Memory B cell (primary cell): ENCODE measurements at places on chromosomes 2 and 18.

DNA sequence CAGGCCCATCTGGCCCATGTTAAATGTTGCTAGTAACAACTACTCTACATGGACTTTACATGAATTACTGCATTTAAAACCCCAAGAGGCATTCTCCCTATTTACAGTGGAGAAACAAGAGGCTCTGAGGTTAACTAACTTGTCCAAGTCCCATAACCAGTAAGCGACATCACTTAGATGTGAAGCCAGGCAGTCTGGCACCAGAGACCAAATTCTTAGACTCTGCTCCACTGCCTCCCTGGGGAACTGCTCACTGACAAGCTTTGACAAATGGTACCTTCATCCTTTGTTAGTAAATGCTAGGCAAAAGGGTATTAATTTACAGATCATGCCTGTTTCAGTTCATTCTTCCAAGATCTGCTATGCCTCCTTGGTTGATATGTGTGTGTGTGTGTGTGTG, 124.8 kb downstream of the AFF3 start:
- DNase-seq = no peak
- H3K27ac ChIP-seq = no peak overlapping the region
- peaks cover 15% of the 10 kb centered on the region for H3K36me3 ChIP-seq
- no peak overlapping the region for H3K4me3 ChIP-seq
- H3K27me3 ChIP-seq = no peaks in the 10 kb centered on the region

GRCh38 chr2:177422271-177422670, 29.7 kb downstream of the AGPS start:
- H3K27me3 ChIP-seq = no peaks in the 10 kb centered on the region
- DNase-seq = no peak
- peak overlapping the region; percentile 22 for H3K27ac ChIP-seq
- peaks cover 12% of the 10 kb centered on the region for H3K4me1 ChIP-seq
- H3K4me3 ChIP-seq = no peak overlapping the region

- no peak overlapping the region for H3K27ac ChIP-seq
- H3K4me1 ChIP-seq = peaks cover 12% of the 10 kb centered on the region
- H3K36me3 ChIP-seq = no peaks in the 10 kb centered on the region
- H3K27me3 ChIP-seq = peaks cover 3% of the 10 kb centered on the region
Measured at GRCh38 chr2:102012061-102012614, 20.4 kb downstream of the IL1R2 start.

DNA sequence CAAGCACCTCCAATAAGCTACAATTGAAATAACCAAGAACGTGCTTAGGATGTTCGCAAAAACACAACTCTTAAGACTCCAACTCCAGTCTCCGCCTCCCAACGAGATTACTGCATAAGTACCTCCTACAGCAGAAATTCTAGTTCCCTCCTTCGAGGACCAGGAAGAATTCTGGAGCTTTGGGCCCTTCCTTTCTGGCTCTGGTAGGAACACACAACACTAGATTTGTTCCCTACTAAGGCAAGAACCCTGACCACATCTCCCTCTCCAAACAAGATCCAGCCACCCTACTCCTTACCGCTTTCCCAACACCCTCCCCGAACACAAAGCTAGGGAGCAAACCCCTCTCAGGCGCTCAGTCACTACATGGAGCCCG, 721 bp downstream of the ADAM17 start:
- H3K36me3 ChIP-seq = peaks cover 6% of the 10 kb centered on the region
- H3K27me3 ChIP-seq = no peaks in the 10 kb centered on the region
- H3K4me3 ChIP-seq = peak overlapping the region; percentile 98
- H3K4me1 ChIP-seq = peaks cover 41% of the 10 kb centered on the region
- H3K27ac ChIP-seq = peak overlapping the region; percentile 98
- DNase-seq = no peak

DNA sequence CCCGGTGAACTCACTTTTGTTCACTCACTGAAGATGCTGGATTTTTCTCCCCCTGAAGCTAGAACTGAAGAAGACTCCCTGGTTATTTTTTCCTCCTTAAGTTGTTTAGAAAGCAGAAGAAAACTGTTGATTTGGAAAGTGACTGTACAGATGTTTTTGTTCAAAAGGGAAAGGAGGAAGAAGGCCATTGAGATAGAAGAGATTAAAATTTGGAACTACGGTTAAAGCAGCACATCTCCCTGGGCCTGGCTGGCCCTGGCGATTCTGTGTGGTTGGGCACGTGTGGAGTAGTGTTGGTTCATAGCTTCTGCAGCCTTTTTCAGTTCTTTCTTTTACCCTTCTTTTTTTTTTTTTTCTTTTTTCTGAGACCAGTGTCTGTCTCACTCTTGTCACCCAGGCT, 109.2 kb downstream of the MAP4K4 start:
- peaks cover 55% of the 10 kb centered on the region for H3K4me1 ChIP-seq
- DNase-seq = no peak
- H3K27ac ChIP-seq = peak overlapping the region; percentile 80
- peak overlapping the region; percentile 39 for H3K4me3 ChIP-seq

DNA sequence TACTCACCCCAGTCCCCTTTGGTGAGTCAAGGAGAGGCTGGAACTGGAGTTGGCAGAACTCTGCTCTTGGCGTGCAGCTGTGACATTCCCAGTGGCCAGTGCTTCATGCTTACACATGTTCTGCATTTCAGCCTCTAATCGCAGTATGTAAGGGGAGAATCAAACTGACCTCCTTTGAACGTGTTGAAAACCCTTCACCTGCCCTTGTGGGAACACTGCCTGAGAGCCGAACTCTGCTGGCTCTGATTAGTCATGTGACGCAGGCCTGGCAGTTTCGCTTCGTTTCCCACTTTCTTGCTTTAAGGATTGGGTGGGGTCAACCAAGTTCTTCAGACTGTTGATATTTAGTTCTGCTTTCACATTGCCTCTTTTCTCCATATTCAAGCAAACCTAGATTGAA, 173.8 kb upstream of the BCL2L11 start:
- H3K4me3 ChIP-seq = no peak overlapping the region
- H3K4me1 ChIP-seq = peaks cover 12% of the 10 kb centered on the region
- no peaks in the 10 kb centered on the region for H3K27me3 ChIP-seq
- H3K36me3 ChIP-seq = no peaks in the 10 kb centered on the region
- H3K27ac ChIP-seq = no peak overlapping the region

- DNase-seq = no peak
- H3K4me3 ChIP-seq = peak overlapping the region; percentile 74
- H3K27me3 ChIP-seq = peaks cover 8% of the 10 kb centered on the region
- H3K36me3 ChIP-seq = peaks cover 1% of the 10 kb centered on the region
- H3K27ac ChIP-seq = no peak overlapping the region
- peaks cover 2% of the 10 kb centered on the region for H3K4me1 ChIP-seq
Measured at GRCh38 chr2:128473175-128474035, 154.7 kb upstream of the HS6ST1 start.

- no peak for DNase-seq
- H3K36me3 ChIP-seq = no peaks in the 10 kb centered on the region
- no peak overlapping the region for H3K4me3 ChIP-seq
- H3K27me3 ChIP-seq = peaks cover 8% of the 10 kb centered on the region
Measured at GRCh38 chr2:29112379-29112778, 2.8 kb upstream of the CLIP4 start.

DNA sequence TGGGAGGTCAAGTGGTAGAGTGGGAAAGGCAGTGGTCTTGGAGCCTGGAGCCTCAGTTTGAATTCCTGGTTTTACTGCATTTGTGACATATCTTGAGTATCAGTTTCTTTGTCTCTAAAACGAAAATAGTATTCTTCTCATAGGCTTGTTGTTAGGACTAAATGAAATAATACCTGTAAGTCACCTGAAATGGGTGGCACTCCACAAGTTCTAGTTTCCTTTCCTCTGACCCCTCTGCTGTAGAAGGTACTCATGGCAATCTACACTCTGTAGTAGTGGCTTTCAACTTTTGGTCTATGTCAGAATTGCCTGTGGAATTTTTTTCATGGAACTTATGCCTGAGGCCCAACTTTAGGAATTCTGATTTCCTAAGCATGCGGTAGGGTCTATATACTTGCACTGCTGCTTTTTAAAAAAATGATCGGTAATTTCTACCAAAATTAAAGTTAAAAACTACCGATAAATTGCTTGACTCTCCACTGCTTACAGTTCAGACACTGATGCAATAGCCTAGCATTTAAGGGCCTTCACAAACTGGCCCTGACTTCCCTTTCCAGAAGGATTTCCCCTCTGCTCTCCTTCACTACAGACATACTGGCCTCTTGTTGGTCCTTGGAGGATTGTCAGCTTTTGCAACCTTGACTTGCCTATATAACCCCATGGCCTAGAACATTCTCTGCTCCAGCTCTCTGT, 47.2 kb downstream of the PLEK start:
- no peak for DNase-seq
- H3K36me3 ChIP-seq = peaks cover 6% of the 10 kb centered on the region
- peaks cover 45% of the 10 kb centered on the region for H3K4me1 ChIP-seq
- H3K4me3 ChIP-seq = peak overlapping the region; percentile 61
- H3K27me3 ChIP-seq = no peaks in the 10 kb centered on the region

DNA sequence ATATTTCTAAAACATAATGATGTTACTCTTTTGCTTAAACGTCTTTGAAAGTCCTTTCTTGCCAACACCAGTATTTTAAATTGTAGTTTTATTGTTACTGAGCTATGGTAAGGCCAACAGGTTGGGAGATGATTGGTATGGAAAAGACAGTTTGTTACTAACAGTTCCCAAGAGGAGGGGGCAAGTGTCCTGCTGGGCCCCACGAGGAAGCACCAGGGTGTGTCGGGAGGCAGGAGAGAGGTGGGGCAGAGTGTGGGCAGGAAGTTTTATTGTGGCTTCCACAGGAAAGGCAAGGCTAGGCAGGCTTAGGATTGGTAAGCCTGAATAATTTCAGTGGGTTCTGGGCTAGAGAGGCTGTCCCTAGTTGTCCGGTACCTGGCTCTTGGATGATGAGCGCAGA, 134.3 kb downstream of the SOCS6 start:
- no peak overlapping the region for H3K27ac ChIP-seq
- H3K27me3 ChIP-seq = no peaks in the 10 kb centered on the region
- H3K4me1 ChIP-seq = peaks cover 4% of the 10 kb centered on the region
- H3K36me3 ChIP-seq = no peaks in the 10 kb centered on the region
- H3K4me3 ChIP-seq = no peak overlapping the region
- DNase-seq = no peak

GRCh38 chr2:58913082-58913726, 672.1 kb upstream of the FANCL start:
- H3K36me3 ChIP-seq = no peaks in the 10 kb centered on the region
- no peak overlapping the region for H3K4me3 ChIP-seq
- DNase-seq = no peak
- no peak overlapping the region for H3K27ac ChIP-seq

- H3K4me1 ChIP-seq = peaks cover 12% of the 10 kb centered on the region
- peak; percentile 32 for DNase-seq
- H3K27ac ChIP-seq = no peak within 1 kb of the TSS
- H3K36me3 ChIP-seq = peaks cover 2% of the 10 kb centered on the region
Measured at GRCh38 chr2:200585730-200586643, at the start of gene AOX1. TSS of gene AOX1 (plus strand) at chr2:200586014. CDS start at chr2:200586109, 95 bp downstream.

- no peaks in the 10 kb centered on the region for H3K36me3 ChIP-seq
- peaks cover 5% of the 10 kb centered on the region for H3K4me1 ChIP-seq
- H3K4me3 ChIP-seq = no peak overlapping the region
- peaks cover 6% of the 10 kb centered on the region for H3K27me3 ChIP-seq
- DNase-seq = no peak
Measured at GRCh38 chr2:53512071-53512826, 255.4 kb upstream of the CHAC2 start.

DNA sequence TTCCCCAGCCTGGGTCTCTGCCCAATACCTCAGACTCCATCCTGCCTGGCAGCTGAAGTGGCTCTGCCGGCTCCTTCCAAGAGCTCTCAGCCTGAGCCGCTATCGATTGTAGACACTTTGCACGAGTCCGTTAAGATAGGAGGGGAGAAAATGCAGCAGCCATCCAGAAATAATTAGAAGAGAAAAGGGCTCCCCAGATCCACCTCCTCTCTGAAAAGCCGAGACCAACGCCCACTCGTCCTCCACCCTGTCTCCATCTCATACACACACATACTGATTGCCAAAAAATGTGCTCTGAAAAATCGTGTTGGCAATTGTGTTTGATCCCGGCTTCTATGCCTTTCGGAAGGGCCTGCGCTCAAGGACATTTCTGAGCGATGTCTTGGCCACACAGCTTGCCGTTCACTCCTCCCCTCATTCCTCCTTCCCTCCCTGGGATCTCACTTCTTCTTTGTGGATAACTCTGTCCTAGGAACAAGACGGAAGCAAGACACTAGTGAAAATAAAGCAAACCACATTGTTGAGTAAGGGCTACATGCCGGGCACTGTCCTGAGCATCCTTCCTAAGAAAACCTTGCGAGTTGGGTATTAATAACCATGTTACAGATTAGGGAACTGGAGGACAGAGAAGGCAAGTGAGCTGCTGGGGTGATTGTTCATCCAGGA, 372.8 kb upstream of the MYT1L start:
- H3K27me3 ChIP-seq = no peaks in the 10 kb centered on the region
- H3K36me3 ChIP-seq = no peaks in the 10 kb centered on the region
- H3K4me3 ChIP-seq = no peak overlapping the region
- no peak overlapping the region for H3K27ac ChIP-seq

GRCh38 chr2:7052404-7052803, 135.2 kb downstream of the RNF144A start:
- no peak for DNase-seq
- no peak overlapping the region for H3K27ac ChIP-seq
- no peak overlapping the region for H3K4me3 ChIP-seq
- peaks cover 14% of the 10 kb centered on the region for H3K4me1 ChIP-seq
- H3K36me3 ChIP-seq = no peaks in the 10 kb centered on the region
- H3K27me3 ChIP-seq = peaks cover 4% of the 10 kb centered on the region

GRCh38 chr18:3525870-3526420, 76.0 kb downstream of the TGIF1 start:
- peak overlapping the region; percentile 67 for H3K4me3 ChIP-seq
- DNase-seq = peak; percentile 34
- H3K4me1 ChIP-seq = peaks cover 11% of the 10 kb centered on the region
- H3K27me3 ChIP-seq = no peaks in the 10 kb centered on the region

GRCh38 chr2:195505701-195506100, 151.3 kb upstream of the SLC39A10 start:
- peaks cover 18% of the 10 kb centered on the region for H3K4me1 ChIP-seq
- H3K4me3 ChIP-seq = no peak overlapping the region
- peaks cover 6% of the 10 kb centered on the region for H3K36me3 ChIP-seq
- DNase-seq = no peak

DNA sequence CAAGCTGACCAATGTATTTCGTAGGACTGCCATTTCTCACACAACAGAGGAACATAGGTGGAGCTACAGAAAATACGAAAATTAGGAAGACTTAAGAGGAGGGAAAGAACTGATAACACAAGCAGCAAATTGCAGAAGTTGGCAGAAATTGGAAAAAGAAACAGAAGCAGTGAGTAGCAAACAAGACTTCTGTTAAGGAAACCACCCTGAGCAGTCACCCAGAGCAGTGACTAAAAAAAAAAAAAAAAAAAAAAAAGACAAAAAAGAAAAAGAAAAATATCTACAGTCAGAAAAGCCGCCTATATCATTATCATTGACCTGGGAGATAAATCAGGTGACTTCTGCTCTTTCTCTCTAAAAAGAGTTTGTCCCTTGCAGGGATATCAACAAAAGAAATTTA, 21.4 kb downstream of the STK17B start:
- H3K27ac ChIP-seq = peak overlapping the region; percentile 92
- no peaks in the 10 kb centered on the region for H3K27me3 ChIP-seq
- DNase-seq = peak; percentile 50
- H3K4me1 ChIP-seq = peaks cover 42% of the 10 kb centered on the region
- H3K36me3 ChIP-seq = peaks cover 52% of the 10 kb centered on the region

- H3K36me3 ChIP-seq = no peaks in the 10 kb centered on the region
- peaks cover 3% of the 10 kb centered on the region for H3K27me3 ChIP-seq
- DNase-seq = no peak
- no peaks in the 10 kb centered on the region for H3K4me1 ChIP-seq
- H3K27ac ChIP-seq = no peak overlapping the region
- H3K4me3 ChIP-seq = no peak overlapping the region
Measured at GRCh38 chr2:1687254-1687653, 57.1 kb downstream of the PXDN start.

- no peak overlapping the region for H3K27ac ChIP-seq
- no peak overlapping the region for H3K4me3 ChIP-seq
- H3K36me3 ChIP-seq = peaks cover 2% of the 10 kb centered on the region
- no peak for DNase-seq
- H3K27me3 ChIP-seq = peaks cover 1% of the 10 kb centered on the region
- H3K4me1 ChIP-seq = peaks cover 3% of the 10 kb centered on the region
Measured at GRCh38 chr18:22455425-22456115, 37.9 kb upstream of the CTAGE1 start.
